NCI-H345 (cell line): ENCODE measurements at places on chromosomes 16 and 17.

DNA sequence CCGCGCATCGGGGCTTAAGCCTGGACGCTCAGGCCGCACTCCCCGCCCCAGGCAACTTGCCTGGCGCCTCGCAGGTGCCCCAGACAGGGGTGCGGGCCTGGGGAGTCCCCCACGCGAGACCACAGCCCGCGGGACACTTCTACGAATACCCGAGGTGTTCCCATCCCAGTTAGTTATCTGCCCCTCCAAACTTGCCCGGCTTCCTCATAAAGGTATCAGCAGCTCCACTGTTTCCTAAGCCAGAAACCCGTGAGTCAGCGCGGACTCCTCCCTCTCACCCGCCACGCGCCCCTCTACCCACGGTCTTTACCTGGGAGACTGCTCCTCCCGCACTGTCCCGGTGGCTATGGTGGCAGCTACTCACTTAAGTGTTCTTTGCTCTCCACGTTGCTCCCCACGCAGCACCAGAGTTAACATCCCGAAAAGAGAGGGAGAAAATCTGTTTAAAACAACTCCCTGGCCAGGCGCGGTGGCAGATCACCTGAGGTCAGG, 1.0 kb upstream of the CREBBP start:
- DNase-seq = no peak

DNA sequence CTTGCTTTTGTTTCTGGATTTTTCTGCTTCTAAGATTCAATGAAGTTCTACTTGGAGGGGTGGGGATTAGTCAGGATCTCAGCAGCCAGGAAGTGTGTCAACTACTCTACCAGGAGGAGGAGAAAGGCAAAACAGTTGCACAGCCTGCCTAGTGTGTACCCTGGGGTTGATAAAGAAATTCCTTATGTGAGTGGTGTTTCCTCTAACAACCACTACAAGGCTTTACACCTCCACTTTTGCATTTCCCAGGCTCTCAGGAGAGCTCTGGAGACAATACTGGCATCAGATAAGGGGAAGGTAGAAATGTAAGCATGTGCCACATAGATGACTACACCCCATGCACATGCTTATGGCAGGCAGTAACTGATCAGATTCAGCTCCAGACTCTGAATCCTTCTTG, 174.6 kb downstream of the TOX3 start:
- no peak for DNase-seq

GRCh38 chr17:33015716-33016346, 24.2 kb downstream of the SPACA3 start:
- DNase-seq = no peak

DNA sequence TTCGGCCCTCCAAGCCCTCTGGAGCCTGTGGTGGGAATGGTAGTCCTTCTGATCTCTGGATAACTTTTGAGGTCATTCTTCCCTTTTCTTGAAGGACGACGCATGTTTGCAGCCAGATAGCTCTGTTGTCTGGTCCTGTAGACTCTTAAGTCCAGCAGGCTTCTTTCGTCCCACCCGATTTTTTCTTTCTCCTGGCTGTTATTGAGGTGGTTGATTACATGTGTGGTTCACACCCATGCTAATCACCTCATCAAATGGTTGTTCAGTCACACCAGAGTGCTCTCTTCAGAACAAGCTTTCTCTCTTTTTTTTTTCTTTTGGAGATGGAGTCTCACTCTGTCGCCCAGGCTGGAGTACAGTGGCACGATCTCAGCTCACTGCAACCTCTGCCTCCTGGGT, 30.6 kb downstream of the PIGL start:
- no peak for DNase-seq

GRCh38 chr16:6892966-6893365, 439.7 kb upstream of the RBFOX1 start:
- no peak for DNase-seq

DNA sequence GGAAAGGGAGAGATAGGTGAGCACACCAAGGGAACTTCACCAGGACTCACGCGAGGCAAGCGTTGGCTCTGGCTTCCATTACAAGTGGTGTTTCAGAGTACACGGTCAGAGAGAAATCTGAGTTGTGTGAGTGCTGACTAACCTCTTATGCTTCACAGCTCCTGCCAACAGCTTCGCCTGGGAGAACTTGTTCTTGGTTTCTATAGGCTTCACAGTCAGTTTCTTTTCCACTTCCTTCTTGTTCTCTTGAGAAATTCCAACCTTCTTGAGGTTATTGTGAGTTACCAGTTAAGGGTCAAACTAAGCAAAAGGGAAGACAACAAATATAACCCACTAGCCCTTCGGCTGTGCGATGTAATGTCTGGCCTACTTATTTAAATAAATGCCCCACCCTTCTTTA, 18.9 kb downstream of the PSME3IP1 start:
- DNase-seq = no peak

- DNase-seq = no peak
Observed at GRCh38 chr16:83989300-83989699, 21.3 kb downstream of the NECAB2 start.

DNA sequence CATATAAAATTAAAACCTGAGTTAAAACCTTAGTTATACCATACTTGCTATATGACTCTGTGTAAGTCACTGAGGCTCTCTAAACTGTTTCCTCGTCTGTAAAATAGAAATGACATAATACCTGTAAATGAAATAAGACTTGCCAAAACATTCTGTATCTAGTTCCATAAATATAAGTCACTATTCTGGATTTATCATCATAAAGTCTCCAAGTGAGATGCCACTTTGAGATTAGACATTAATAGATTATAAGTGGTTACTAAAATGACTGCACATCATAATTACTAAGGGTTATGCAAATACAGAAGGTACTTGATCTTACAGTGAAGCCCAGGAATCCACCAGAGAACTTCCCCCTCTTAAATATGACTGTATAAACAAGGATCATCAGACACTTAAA, 12.0 kb upstream of the BRIP1 start:
- DNase-seq = no peak

GRCh38 chr16:2698965-2699750, 16.8 kb downstream of the KCTD5 start:
- DNase-seq = no peak

DNA sequence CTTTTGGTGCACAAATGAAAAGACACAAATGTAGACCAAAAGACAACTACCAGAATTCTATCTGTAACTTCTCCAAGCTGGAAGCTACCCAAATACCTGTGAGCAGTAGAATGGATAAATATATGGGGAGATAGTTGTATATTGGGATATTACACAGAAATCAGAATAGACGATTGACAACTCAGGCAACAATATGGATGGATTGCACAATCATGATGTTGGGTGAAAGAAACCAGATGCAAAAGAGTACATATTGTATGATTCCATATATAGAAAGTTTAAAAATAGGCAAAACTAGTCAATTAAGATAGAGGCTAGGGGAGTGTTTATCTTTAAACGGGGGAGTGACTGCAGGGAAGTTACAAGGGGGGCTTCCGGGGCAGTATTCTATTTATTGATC, 77.5 kb upstream of the NKD1 start:
- DNase-seq = no peak

DNA sequence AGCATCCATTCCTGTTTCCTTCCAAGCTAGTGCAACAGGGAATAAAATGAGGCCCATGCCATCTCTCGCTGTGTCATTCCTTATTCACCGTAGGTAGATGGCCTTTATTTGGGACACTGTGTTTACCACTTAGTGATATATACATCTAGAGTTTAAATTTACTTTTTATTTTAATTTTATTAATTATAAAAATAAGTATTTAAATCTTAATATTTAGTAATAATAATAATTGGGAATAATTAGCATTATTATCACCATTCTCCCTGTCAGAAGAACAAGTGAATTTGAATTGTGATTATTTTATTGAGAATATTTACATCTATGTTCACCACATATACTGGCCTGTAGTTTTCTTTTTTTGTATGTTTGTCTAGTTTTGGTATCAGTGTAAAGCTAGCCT, 692.9 kb upstream of the KIF2B start:
- no peak for DNase-seq

DNA sequence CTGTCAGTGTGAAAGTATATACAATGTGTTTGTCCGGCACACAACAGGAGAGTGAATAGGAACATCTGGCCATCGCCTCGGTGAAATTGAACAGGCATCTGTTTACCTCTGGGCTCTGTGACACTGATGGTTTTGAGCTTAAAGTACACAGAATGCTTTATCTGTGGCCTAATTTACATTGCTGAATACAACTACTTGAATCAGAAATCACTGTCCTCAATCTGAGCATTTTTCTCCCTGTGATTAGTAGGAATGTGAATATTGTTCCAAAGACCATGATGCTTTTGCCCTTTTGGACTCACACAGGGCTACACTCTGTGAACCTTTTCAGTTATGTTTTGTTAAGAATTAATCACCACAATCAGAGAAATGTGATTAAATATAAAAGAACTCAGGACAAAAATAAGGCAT, 323.0 kb upstream of the TBX2 start:
- DNase-seq = no peak

- no peak for DNase-seq
Observed at GRCh38 chr17:74573169-74573568, 5.9 kb upstream of the CD300H start.

DNA sequence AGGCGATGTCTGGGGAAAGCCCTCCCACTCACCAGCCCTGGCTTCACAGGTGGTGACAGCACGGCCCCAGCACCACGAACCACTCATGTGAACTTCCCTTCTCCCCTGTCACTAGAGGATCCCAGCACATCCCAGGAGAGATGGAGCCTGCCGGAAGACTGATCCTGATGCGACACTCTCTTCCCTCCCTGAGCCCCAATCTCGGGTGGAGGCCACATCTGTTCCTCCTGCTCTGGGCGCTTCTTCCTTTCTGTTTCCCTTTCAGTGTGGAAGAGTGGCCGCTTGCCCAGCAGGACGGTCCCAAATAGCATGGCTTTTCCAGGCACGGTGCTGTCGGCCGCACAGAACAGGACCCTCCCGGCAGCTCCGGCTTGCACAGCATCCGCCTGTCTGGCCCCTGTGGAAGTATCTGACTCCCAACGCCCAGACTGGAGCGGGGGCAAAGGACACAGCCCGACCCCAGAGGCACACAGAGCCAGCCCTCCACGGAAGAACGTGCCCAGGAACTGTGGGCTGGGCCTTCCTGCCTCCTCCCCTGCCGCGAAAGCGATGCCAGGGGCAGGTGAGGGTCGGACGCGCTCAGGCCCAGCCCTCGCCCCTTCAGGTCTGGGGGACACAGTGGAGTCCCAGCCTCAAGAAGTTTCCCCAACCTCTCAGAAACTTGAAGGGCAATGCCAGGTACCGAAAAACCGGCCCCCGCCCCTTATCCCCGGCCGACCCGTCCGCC, 37.6 kb downstream of the CBFA2T3 start:
- DNase-seq = no peak

- no peak for DNase-seq
Observed at GRCh38 chr16:84340325-84341040, 27.9 kb upstream of the ATP2C2 start.

- DNase-seq = peak; percentile 17
Observed at GRCh38 chr16:67104845-67105244, 4.9 kb upstream of the PHAF1 start.

DNA sequence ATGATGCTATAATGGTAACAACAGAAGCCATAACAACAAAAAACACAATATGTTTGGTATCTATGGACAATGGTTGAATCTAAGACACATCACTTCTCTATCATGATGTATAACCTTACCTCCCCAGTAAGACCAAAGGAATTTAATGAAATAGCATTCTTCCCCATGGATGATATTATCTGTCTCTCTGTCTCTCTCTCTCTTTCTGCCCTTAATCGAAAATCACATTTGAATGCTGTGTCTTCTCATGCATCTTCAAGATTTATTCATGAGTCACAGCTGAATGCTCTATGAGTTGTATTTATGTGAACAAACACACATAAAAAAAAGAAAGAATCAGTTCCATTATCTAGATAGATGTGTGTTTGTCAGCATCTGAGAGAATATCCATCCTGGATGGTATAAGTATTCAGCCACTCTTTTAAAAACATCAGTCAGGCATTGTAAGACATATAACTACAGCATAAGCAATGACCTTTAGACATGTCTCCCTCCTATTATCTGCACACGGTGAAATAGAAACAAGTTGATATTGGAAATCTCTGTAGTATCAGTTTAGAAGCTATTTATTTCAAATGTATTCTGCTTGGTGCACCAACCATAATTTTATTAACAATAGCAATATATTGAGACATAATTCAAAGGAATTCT, 433.3 kb downstream of the TOX3 start:
- DNase-seq = no peak

- no peak for DNase-seq
Observed at GRCh38 chr17:81641825-81642489, 5.0 kb downstream of the TSPAN10 start.

GRCh38 chr17:7224110-7224509, 4.4 kb downstream of the ACADVL start:
- DNase-seq = no peak

- DNase-seq = no peak
Observed at GRCh38 chr17:69495787-69496186, 81.3 kb downstream of the MAP2K6 start.

GRCh38 chr17:76076765-76077583, 2.0 kb upstream of the ZACN start:
- DNase-seq = no peak

GRCh38 chr16:46482895-46483294, 138.3 kb downstream of the SHCBP1 start:
- no peak for DNase-seq

DNA sequence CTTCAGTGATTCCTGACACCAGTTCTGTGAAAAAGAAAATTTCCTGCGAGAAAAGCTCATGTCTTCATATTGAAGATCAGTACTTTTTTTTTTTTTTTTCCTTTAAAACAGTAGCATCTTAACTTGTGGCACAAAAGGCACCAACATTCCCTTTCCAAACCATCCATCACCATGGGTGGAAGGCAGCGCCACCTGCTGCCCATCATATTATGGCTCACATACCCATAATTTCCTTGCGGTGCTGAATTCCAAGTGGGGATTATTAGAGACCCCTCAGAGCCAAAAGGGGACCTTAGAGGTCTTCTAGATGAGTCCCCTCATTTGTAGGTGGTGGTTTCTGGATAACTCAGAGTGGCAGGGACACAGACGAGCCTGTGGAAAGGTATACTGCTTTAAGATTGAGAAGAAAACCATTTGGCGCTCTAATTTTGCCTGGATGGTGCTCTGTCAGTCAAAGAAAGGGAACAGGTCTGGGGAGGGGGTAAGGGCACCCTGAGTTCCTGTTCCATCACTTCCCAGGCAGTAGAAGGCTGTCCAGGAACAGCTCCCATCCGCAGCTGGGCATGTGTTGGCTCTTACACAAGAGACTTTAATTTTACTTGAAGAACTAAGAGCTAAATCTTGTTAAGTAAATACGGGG, 7.9 kb upstream of the SOST start:
- peak; percentile 49 for DNase-seq

GRCh38 chr17:64216338-64217248, 46.5 kb downstream of the TEX2 start:
- no peak for DNase-seq
